ENCODE measurements at places on chromosomes 12 and 14. TPM values are rescaled to one million over a fixed set of nuclear protein-coding genes. Genes with fewer than 3 reads are reported as not detected.

C12orf50 gene
- not detected for total RNA-seq

- no peak for DNase-seq
Measured at GRCh38 chr12:106173442-106173841, 34.7 kb upstream of the NUAK1 start.

DNA sequence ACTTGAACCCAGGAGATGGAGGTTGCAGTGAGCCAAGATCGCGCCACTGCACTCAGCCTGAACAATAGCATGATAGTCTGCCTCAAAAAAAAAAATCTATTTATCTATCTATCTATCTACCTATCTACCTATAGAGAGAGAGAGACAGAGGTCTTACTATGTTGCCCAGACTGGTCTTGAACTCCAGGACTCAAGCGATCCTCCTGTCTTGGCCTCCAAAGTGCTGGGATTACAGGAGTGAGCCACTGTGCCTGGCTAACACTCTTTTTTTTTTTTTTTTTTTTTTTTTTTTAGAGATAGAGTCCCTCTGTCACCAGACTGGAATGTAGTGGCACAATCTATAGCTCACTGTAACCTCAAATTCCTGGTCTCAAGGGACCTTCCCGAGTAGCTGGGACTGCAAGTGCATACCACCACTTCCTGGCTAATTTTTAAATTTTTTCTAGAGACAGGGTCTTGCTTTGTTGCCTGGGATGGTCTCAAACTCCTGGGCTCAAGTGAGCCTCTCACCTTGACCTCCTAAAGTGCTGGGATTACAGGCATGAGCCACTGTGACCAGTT, 1.9 kb downstream of the FAM186A start:
- DNase-seq: no peak

DNA sequence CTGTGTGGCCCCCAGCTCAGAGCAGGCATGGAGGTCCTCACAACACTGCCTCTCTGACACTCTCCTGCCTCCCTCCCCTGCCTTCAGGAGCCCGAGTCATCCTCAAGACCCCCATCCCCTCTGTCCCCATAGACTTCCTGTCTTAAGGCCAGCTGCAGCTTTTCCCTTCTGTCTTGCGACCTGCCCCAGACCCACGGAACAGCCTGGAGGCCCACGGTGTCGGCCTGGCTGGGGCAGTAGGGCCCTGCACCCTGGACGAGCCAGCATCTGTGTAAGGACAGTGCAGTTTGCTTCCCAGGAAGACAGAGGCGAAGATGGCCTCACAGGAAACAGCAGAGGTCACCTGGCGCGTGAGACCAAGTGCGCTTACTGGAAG, 9.7 kb downstream of the TEDC1 start:
- DNase-seq: no peak

DNA sequence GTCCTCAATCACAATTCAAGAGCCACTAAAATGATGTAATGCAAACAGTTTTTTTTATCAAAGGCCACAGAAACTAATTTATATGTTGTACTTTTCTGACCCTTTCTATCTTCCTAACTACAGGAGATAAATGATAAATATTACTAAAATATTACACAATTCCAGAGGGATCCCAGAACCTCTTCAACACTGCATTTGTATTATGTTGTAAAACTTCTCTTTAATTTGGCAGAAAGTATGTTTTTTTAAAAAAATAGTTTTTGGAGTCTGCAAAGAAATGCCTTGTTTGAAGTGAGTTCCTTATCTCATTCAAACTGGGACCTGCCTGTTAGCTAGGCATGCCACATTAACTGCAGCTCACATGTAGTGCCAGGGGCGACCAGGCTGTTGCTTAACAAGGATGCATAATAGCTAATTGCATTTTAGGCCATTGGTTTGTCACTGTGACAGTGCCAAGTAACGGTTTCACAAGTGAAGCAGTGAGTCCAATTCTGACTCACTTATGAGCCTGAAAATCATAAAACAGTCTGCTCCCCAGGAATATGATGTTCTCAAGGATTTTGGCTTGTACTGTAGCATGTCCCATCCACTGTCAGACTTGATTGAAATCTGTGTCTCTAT, 266.9 kb downstream of the KTN1 start:
- no peak for DNase-seq

- DNase-seq: no peak
Measured at GRCh38 chr14:55899531-55899930, 218.7 kb upstream of the PELI2 start.

- no peak for DNase-seq
Measured at GRCh38 chr14:100557658-100558057, 29.6 kb downstream of the BEGAIN start.

PMCH gene
- total RNA-seq: not detected

CARMIL3 gene
- 0.71 TPM for total RNA-seq

DNA sequence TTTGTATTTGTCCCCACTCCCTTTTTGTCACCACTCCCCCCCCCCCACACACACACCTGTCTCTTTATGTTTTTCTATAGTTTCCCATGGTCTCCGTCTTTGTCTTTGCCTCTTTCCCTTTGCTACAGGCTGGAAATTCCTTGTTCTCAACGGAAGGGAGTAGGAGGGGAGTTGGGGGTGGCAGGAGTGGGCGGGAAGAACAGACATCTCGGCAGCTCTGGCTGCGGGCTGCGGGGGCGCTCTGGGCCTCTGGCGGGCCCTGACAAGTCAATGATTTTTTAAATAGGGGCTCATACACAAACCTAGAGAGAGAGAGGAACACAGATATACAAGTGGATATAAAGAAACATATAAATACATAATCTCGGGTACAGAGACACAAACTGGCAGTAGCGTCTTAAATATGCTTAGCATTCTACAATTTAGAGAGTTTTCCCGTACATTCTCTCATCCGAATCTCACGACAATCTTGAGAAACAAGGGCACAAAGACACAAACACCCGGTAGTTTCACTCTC, 2.4 kb upstream of the NAB2 start:
- DNase-seq: no peak

DNA sequence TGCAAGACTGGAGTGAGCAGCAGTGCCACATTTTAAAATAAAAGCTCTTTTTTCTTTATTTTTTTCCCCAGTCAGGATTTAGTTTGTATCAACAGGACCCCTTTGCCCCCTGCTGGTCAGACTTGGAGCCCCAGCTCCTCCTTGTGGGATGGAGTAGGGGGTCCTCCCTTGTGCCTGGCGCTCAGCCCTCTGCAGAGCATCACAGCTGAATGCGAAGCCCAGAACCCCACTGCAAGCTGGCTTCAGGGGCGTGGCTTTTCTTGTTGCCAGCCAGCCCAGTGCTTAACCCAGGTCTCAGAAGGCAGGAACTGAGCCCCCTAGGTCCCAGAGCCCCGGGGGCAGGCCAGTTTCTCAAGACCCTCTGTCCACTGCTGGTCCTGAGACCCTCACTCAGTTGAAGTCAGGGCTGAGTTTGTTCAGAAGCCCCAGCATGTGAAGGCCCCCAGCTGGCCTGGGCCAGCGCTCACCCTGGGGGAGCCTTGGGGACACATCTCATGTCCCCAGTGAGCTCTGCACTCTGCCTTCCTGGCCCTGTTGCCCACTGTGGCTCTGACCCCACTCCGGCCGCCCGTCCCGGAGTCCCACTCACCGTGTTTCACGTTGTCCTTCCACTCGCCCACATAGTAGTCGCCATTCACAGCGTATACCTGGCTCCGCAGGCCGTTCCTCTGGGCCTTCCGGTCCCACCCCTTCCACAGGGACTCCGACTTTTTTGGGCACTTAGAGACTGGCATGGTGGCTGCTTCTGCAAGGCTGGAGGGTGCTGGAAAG, 519 bp downstream of the MORN3 start:
- no peak for DNase-seq

GRCh38 chr12:61254225-61254624, 1006.0 kb upstream of the USP15 start:
- DNase-seq: no peak

MIS18BP1 gene
- total RNA-seq: 37.9 TPM

DNA sequence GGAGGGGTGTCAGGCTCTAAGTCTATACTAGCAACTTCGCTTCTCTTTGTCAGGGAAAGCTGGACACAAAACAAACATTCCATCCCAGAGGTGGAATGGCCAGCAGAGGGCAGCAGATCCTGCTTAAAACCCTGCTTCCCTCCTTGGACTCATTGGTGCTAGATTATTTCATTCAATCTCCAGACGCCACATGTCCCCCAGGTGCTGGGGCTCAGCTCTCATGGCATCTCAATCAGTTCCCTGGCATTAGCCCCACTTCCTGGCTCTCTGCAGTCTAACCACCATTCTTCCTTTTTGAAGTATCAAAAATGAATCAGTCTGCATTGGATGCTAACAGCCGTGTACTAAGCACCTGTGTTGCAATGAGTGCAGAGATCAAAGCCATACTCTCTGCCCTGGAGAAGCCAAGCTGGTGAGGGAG, 8.1 kb upstream of the PPP1R1A start:
- peak; percentile 57 for DNase-seq

DNA sequence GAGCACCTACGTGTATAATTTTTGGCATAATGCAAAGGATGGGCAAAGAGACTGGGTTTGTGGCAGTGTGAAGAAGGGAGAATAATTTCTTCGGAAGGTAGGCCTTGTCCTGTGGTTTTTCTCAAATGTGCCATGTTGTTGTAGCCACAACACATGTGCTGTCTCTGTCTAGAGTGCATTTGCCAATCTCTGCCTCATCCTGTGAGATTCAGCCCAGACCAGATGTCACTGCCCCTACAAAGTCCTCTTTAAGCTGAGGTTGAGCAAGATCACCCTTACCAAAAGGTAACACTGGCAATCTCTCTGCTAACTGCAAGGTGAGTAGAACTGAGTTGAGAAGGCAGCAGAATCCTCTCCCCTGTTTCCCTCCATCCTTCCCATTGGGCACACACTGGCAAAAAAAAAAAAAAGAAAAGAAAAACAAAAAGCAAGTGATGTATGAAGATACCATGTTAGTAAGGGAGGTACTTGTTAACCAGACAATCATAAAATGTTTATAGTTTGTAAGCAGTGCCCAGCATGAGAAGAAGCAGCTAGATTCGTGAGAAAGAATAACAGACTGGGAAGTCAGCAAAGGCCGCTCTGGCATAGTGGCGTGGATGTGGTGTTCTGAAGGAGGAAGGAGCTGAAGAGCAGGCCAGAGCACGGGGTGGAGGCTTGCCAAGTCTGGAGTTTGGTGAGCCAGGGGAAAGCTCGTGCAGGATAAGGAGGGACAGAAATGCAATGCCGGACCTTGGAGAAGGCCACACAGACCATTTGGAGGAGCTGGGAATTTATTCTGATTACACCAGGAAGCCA, 18.9 kb downstream of the DYRK2 start:
- DNase-seq: no peak

KRT7 gene
- 72.6 TPM for total RNA-seq

DNA sequence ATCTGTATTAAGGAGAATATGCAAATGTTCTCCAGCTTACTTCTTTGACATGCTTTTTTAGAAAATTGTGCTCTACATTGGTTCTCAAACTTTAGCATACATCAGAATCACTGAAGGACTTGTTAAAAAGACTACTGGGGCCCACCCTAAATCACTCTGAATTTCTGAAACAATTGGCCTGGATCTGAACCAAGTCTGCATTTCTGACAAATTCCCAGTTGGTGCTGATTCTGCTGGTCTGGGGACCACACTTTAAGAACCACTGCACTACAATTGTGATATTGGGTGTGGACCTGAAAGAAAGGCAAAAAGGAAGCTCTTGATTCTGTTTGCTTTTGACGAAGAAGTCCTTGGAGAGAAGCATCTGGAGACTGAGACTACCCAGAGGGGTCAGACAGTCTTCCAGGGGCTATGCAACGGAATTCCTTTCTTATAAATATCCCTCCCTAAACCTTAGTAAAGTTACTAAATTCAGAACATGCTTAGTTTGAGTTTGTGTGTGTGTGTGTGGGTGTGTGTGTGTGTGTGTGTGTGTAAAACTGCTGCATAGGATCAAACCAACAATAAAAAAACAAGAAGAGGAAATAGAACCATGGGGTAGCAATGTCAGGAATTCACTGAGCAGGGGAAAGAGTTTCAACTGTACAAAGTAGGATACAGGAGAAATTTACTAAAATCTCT, 36.8 kb downstream of the EAPP start:
- no peak for DNase-seq

- no peak for DNase-seq
Measured at GRCh38 chr12:39033782-39034181, 128.4 kb upstream of the CPNE8 start.

GRCh38 chr14:87149583-87150354, 843.2 kb downstream of the GALC start:
- DNase-seq: no peak

- DNase-seq: no peak
Measured at GRCh38 chr12:69096669-69097335, 142.6 kb upstream of the CPSF6 start.

KRT6A gene
- total RNA-seq: 0.66 TPM

DNA sequence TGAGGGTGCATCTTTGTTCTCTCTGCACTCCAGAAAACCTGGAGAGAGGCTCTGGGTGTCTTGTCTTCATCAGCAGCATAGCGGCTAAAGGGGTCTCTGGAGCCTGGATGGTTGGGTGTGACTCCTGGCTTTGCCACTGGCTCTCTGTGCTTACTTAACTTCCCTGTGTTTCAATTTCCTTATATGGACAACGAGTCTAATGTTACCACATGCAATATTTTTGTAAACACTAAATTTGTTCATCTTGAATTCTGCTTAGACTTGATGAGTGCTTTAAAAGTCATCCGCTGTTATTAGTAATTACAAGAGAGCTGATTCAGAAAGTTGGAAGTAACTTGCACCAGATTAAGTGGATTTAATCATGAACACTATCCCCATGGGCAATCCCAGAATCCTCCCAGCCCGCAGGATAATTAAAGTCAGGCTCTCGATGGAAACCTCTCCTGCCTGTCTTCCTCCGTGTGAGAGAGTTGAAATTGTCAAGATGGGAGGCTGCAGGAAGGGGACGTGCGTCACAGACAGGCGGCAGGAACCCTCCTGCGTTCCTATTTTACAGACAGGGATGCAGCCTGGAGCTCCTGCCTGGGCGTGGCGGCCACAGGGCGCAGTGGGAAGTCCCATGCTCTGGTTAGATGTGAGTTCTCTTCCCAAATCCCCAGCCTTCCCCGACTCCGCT, 201.2 kb downstream of the TTC8 start:
- DNase-seq: no peak

B3GNT4 gene
- total RNA-seq: 7.1 TPM

PPP1R36 gene
- 0.47 TPM for total RNA-seq

DNA sequence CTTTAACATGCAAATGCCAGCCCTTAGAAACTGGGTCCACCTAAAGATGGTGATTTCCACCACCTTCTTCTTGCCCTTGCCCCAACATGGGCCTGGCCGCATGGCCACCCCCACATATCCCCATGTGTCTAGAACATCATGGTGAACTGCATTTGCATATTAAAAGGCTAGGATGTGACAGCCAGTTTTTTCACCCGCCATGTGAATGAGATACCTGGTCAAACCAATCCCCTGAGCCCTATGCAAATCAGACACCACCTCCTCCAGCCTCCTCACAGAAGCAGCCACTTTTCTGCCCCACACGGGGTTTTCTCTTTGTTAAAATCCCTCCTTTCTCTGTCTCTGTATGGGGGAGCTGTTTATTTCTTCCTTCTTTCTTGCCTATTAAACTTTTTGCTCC, 1322.5 kb downstream of the FSCB start:
- DNase-seq: no peak

- no peak for DNase-seq
Measured at GRCh38 chr12:4579305-4580102, 17.5 kb downstream of the DYRK4 start.

Data from HCT116 (cell line).